ENCODE measurements at places on chromosomes 4 and X.

DNA sequence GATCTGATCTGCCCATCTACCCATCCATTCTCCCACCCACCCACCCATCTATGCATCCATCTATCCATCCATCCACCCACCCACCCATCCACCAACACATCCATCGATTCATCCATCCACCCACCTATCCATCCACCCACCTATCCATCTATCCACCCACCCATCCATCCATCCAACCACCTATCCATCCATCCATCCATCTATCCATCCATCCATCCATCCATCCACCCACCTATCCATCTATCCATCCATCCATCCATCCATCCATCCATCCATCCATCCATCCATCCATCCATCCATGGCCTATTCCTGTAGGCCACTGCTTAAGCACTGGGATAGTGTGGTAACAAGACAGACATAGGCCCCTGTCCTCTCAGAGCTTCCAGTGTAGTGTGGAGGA, 69.8 kb downstream of the SORCS2 start:
- DNase-seq: no peak
- no peaks in the 10 kb centered on the region for H3K4me1 ChIP-seq
- H3K36me3 ChIP-seq: no peaks in the 10 kb centered on the region
- H3K27me3 ChIP-seq: no peaks in the 10 kb centered on the region
- H3K27ac ChIP-seq: no peak overlapping the region

GRCh38 chrX:56726605-56727004, 2.4 kb upstream of the NBDY start:
- H3K4me3 ChIP-seq: no peak overlapping the region
- peaks cover 2% of the 10 kb centered on the region for H3K36me3 ChIP-seq

GRCh38 chr4:100190643-100191600, 654 bp upstream of the DDIT4L start:
- H3K36me3 ChIP-seq: no peaks in the 10 kb centered on the region
- peak overlapping the region; percentile 65 for H3K4me3 ChIP-seq
- H3K27me3 ChIP-seq: peaks cover 46% of the 10 kb centered on the region
- peak overlapping the region; percentile 11 for H3K27ac ChIP-seq
- no peak for DNase-seq
- H3K4me1 ChIP-seq: peaks cover 15% of the 10 kb centered on the region

GRCh38 chr4:145639186-145639698, 20.1 kb downstream of the MMAA start:
- no peak for DNase-seq
- H3K36me3 ChIP-seq: peaks cover 5% of the 10 kb centered on the region
- H3K27me3 ChIP-seq: no peaks in the 10 kb centered on the region
- H3K4me3 ChIP-seq: no peak overlapping the region
- no peak overlapping the region for H3K27ac ChIP-seq

DNA sequence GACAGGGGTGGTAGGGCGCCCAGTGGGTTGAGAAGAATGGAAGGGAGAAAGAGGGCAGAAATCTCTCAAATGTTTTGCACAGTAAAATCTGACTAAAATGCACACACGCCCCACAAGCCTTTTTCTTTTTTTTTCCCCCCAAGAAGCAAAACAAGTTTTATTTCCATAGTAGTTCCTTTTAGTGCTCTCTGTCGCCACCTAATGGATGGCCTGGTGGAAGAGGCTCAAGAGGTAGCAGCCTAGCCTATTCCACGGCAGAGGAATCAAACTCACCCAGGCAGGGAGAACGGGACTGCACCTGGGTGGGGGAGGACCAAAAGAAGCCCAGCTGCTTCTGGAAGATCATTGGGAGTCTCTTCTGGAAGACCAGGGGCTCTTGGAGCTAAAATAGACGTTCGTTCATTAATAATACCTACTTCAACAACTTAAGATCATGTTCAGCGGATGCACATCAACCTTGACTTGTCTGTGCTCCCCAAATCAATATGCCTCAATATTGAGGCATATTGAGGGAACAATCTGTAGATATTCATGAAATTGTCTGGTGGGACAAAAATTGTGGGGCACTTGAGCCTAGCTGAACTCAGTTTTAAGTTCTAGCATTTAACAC, 31.6 kb upstream of the IRAK1 start:
- peak; percentile 78 for DNase-seq
- no peak overlapping the region for H3K4me3 ChIP-seq
- H3K36me3 ChIP-seq: peaks cover 45% of the 10 kb centered on the region

- H3K27ac ChIP-seq: no peak overlapping the region
- H3K36me3 ChIP-seq: no peaks in the 10 kb centered on the region
- H3K27me3 ChIP-seq: no peaks in the 10 kb centered on the region
- no peak overlapping the region for H3K4me3 ChIP-seq
- no peaks in the 10 kb centered on the region for H3K4me1 ChIP-seq
These were observed 323.9 kb upstream of the CXXC4 start for GRCh38 chr4:104818579-104818978.

GRCh38 chr4:184887333-184887732, 61.6 kb upstream of the ACSL1 start:
- H3K27ac ChIP-seq: no peak overlapping the region
- DNase-seq: no peak
- peaks cover 2% of the 10 kb centered on the region for H3K4me1 ChIP-seq
- H3K27me3 ChIP-seq: peaks cover 12% of the 10 kb centered on the region
- no peak overlapping the region for H3K4me3 ChIP-seq
- H3K36me3 ChIP-seq: no peaks in the 10 kb centered on the region

DNA sequence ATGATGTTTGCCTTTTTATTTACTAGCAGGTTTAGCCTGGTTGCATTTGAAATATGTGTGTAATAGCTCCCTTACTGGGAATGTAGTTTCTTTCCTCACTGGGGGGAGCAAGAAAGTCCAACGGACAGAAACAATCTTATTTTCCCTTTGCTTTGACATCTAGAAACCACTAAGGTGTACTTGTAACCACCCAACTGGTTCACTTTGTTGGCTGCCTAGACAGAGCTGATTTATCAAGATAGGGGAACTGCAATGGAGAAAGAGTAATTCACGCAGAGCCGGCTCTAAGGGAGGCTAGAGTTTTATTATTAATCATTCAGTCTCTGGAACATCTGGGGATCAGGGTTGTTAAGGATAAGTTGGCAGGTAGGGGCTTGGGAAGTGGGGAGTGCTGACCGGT, 30.3 kb downstream of the XG start:
- peaks cover 17% of the 10 kb centered on the region for H3K27me3 ChIP-seq
- H3K4me3 ChIP-seq: no peak overlapping the region
- H3K36me3 ChIP-seq: no peaks in the 10 kb centered on the region
- DNase-seq: no peak
- no peak overlapping the region for H3K27ac ChIP-seq

DNA sequence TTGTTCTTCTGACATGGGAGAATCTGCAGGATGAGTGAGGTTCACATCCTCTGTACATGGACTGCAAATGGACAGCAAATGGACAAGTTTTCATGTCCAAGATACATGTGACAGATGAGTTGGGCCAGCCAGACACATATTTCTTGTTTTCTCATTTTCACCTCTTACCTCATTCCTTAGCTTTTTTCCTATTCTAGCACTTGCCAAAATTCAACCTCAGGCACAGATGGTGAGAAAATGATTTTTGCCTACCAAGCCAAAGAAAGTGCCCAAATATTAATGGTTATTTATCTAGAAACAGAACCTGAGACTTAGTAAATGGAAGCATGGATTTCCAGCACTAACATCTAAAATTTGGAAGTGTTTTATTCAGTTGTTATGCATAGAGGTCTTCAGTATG, 402.2 kb downstream of the AFF2 start:
- H3K4me3 ChIP-seq: no peak overlapping the region
- H3K27ac ChIP-seq: no peak overlapping the region
- no peaks in the 10 kb centered on the region for H3K27me3 ChIP-seq
- DNase-seq: no peak
- no peaks in the 10 kb centered on the region for H3K4me1 ChIP-seq

DNA sequence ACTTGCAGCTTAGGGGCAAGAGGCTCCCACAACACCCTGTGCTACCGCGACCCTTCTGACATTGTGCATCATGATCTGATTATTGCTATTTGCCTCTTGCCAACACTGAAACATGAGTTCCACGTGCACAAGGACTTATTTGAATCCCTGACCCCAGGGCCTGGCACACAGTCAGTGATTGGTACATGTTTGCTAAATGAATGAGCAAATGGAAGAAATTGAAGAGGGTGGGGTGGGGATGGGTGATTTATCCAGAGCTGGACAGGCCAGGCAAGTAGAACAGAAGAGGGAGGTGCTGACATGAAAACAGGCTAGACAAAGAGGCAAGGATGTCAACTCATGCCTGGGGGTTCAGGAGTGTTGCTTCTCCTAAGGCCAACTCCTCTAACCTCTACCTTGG, 24.9 kb upstream of the RPL39 start:
- no peaks in the 10 kb centered on the region for H3K27me3 ChIP-seq
- DNase-seq: no peak
- H3K27ac ChIP-seq: no peak overlapping the region
- no peaks in the 10 kb centered on the region for H3K36me3 ChIP-seq
- H3K4me3 ChIP-seq: no peak overlapping the region

- H3K4me1 ChIP-seq: no peaks in the 10 kb centered on the region
- no peak for DNase-seq
- H3K27ac ChIP-seq: no peak overlapping the region
- H3K27me3 ChIP-seq: peaks cover 15% of the 10 kb centered on the region
- no peak overlapping the region for H3K4me3 ChIP-seq
These were observed 241.2 kb downstream of the ANK2 start for GRCh38 chr4:113290666-113291065.

- no peak overlapping the region for H3K27ac ChIP-seq
- no peaks in the 10 kb centered on the region for H3K27me3 ChIP-seq
- peaks cover 1% of the 10 kb centered on the region for H3K36me3 ChIP-seq
- DNase-seq: no peak
- no peak overlapping the region for H3K4me3 ChIP-seq
- no peaks in the 10 kb centered on the region for H3K4me1 ChIP-seq
These were observed 9.6 kb downstream of the MAMLD1 start for GRCh38 chrX:150372756-150373155.

DNA sequence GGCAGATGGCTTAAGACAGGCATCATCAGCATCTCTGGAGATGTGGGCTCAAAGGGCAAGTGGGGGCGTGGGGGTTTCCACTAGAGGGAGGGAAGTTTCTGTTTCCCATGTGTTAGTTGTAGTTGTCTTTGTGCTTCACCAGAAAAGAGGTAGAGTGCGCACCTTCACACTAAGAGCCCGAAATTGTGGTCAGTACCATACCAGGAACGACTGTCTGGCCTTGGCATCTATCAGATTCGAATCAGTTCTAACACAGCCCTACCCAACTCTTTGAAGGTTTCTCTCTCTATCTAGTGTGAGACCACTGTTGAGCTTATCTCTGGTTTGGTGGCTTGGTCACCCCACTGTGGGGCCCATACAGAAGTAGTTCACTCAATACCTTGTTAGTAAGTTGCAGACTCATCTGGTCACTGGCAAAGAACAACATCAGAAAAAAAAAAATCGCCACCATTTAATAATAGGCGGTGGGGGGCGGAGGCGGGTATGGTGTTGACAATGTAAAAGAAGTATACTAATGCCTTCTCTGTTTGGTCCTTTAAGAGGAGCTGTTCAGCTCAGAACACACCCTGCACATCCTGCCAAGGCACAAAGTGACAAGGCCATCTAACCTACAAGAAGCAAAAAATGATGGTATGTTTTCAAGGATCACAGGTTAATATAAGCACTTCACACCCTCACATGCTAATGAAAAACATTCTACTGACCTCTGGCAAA, 71.1 kb downstream of the NYX start:
- H3K4me1 ChIP-seq: peaks cover 17% of the 10 kb centered on the region
- H3K36me3 ChIP-seq: peaks cover 17% of the 10 kb centered on the region
- H3K4me3 ChIP-seq: no peak overlapping the region
- H3K27ac ChIP-seq: no peak overlapping the region
- DNase-seq: no peak

- peaks cover 17% of the 10 kb centered on the region for H3K36me3 ChIP-seq
- peaks cover 4% of the 10 kb centered on the region for H3K27me3 ChIP-seq
- H3K4me3 ChIP-seq: peak within 1 kb of the TSS; percentile 79
- H3K4me1 ChIP-seq: peaks cover 31% of the 10 kb centered on the region
These were observed at the start of gene GDI1 for GRCh38 chrX:154436983-154437752. Gene GDI1, plus strand, starts transcription at chrX:154437154. Its CDS starts 101 bp downstream, at chrX:154437255.

GRCh38 chrX:131277543-131278136, 11.5 kb downstream of the IGSF1 start:
- H3K27me3 ChIP-seq: peaks cover 8% of the 10 kb centered on the region
- DNase-seq: no peak
- no peaks in the 10 kb centered on the region for H3K4me1 ChIP-seq
- H3K36me3 ChIP-seq: no peaks in the 10 kb centered on the region
- H3K27ac ChIP-seq: no peak overlapping the region

DNA sequence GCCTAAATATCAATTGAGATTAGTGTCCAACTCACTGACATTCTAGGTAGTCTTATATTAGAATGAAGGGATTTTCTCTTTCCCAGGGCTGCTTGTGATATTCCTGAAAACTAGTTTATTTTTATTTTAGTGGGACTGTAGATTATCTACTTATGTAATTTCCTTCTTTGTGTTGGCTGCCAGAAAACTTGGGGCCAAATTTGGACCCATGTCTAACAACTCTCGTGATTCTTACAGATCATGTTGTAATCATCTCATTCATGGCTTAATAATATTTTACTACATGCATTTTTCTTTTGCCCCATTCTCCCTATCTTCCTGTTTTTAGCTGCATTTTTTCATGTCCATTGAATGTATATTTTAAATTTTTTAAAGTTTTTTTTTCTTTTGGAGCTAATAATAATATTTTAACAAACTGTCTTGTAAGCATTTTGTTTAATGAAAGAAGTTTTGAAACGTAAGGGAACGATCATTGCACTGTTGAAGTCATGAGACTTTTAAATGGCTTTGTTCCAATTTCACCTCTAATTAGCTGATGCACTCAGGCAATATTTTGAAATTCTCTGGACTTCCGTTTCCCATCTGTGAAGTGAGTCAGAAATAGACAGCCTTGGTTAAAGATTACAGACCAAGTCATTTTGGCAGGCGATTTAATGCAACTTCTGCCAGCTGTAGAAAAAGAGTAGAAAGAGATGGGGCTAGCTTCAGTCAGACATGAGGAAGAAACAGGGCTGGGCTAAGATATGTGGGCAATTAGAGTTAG, 14.3 kb upstream of the TDO2 start:
- H3K36me3 ChIP-seq: no peaks in the 10 kb centered on the region
- no peak overlapping the region for H3K27ac ChIP-seq
- H3K27me3 ChIP-seq: no peaks in the 10 kb centered on the region
- no peak overlapping the region for H3K4me3 ChIP-seq
- no peak for DNase-seq

GRCh38 chrX:79147477-79147876, 3.0 kb downstream of the GPR174 start:
- H3K4me3 ChIP-seq: peak overlapping the region; percentile 98
- no peaks in the 10 kb centered on the region for H3K27me3 ChIP-seq
- peaks cover 40% of the 10 kb centered on the region for H3K4me1 ChIP-seq
- peak overlapping the region; percentile 98 for H3K27ac ChIP-seq
- peaks cover 17% of the 10 kb centered on the region for H3K36me3 ChIP-seq
- no peak for DNase-seq

DNA sequence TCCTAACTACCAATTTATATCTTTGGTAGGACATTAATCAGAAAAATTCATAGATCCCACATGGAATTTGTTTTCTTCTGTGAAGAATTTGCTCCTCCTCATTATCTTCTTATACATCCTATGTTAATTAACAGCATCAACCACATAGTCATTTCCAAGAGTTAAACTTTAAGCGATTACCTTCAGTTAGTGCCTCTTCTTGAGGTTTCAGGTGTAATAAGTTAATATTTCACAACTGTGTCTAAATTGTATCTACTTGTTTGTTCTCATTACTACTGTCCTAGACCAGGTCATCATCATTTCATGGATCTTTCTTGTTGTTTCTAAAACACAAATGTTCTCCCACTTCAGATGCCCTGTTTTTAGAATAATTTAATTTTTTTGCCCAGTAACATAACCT, 457.9 kb downstream of the FAT4 start:
- H3K4me1 ChIP-seq: no peaks in the 10 kb centered on the region
- H3K36me3 ChIP-seq: no peaks in the 10 kb centered on the region
- no peaks in the 10 kb centered on the region for H3K27me3 ChIP-seq
